T follicular helper cell (primary cell): ENCODE measurements at places on chromosomes 7 and 10.

DNA sequence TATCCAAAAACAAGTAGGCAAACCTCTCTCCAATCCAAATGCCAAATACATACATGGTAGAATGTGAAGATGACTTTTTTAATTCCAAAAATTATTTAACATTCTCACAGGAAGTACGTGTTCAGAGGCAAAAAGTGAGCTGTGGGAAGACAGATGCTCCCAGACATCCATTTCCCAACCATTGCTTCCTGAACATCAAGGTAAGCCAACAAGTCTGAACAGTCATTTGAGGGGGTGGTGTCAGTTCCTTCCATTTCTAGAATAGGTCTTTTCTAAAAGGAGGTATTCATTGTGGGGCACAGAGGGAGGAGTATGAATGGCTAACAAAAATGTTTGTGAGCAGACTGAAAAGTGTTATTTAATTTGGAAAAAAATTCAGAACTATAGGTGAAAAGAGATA lies 49.1 kb downstream of the OSBPL3 start:
- DNase-seq, result no peak

DNA sequence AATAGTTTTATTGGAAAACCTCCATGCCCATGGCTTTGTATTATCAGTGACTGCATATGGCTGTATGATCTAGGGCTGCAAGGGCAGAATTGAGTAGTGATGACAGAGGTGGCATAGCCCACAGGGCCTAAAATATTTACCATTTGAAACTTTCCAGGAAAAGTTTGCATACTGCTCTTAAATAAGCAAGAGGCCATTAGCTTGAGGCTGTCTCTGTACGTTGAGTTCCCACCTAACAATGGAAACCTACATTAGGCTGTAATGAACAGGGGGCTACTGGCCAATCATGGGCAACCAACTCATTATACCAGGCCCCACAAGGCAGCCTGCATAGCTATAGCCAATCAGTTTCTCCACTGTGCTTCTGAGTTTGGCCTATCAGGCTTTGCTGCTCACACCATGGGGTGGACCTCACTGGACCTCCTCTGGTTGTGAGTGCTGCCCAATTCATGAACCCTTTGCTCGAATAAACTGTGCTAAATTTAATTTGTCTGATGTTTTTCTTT lies 673 bp upstream of the ST8SIA6 start:
- DNase-seq, result no peak

- no peak for DNase-seq
These were observed 92.0 kb downstream of the CTBP2 start for GRCh38 chr10:125068406-125068805.

GRCh38 chr7:4738711-4739527 lies 36.5 kb upstream of the AP5Z1 start:
- no peak for DNase-seq

DNA sequence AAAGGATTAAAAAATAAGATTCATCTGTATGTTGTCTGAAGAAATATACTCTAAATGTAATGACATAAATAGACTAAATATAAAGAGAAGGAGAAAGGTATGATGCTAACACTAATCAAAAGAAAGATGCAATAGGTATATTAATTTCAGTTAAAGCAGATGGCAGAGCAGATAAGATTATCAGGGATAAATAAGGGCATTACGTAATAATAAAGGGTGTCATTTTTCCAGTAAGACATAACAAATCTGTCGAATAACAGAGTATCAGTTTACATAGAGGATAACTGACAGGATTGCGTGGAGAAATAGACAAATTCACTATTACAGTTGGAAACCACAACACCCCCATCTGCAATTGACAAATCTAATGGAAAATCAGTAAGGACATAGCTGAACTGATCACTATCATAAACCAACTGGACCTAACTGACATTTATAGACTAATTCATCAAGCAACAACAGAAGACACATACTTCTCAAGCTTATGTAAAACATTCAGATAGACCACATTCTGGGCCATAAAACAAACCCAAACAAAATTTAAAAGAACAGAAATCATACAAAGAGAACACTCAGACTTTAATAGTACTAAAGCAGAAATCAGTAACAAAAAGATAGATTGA lies 384.1 kb upstream of the COBL start:
- no peak for DNase-seq

DNA sequence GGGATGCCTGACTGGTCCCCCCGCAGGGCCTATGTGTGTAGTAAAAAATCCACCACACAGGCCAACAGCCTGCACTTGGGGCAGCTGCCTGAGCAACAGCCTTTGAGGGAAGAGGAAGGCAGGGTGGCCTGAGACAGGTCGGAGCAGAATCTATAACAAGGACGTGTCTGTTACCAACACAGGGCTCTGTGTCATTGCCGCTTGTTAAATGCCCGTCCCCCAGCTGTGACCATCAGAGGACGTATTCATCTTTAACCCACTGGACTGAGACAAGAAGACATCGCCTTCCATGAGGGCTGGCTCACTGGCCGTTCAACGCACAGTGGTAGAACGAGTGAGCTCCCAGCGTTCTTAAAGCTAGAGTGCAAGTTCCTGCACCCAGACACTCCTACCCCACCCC lies 7.8 kb downstream of the PDIA4 start:
- DNase-seq, result no peak

- DNase-seq, result no peak
These were observed 234.0 kb downstream of the SNX13 start for GRCh38 chr7:17706275-17706674.

DNA sequence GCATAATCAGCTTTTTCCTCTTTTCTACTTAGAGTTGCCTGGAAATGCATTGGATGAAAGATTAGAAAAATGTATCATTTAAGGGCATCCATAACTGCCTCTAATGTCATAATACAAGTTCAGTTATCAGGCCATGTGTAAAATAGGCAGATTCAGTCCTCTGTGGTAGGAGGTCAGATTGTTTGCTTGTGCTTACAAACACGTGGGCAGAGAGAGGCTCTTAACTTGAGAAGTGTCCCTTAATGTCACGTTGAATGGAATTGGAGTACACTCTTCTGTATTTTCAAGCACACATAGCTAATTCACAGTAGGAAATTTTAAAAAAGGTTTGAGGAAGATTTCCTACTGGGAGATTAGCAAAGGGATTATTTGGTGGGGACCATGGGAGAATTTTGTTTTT lies 359.8 kb upstream of the MTPN start:
- DNase-seq, result no peak

DNA sequence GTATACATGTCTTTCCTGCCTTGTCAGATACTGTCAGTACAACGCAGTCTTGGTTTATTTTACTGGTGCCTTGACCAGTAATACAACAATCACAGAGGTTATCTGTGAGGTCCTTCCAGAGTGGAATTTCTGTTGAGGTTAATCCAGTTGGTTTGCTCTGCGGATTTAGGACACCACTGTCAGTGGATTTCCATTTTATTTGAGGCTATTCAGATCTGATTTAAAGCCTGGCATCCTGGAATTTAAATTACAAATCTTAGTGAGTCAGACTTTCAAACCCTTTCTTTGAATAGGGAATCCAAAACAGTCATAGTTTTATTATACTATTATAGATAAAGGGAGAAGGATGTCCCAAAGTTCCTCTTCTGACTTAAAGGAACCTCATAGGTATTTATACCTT lies 40.5 kb downstream of the ANLN start:
- no peak for DNase-seq

DNA sequence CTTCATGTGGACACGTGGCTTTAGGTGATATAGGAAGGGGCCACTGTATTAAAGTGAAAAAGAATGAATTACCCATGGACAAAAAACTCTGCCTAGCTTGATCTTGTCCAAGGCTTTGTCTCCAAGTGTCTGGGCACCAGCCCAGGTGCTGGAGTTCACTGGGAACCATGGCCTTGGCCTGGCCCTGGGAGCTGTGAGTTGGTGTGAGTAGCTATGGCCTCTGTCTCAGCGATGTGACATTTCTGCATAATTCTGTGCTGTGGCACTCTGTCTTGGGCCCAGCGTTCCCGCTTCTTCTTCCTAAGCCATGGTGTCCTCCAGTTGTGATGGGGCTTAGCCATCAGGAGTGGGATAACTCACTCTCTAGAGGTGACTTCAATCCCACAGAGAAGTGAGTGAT lies 119.0 kb upstream of the PPP2R2D start:
- no peak for DNase-seq

DNA sequence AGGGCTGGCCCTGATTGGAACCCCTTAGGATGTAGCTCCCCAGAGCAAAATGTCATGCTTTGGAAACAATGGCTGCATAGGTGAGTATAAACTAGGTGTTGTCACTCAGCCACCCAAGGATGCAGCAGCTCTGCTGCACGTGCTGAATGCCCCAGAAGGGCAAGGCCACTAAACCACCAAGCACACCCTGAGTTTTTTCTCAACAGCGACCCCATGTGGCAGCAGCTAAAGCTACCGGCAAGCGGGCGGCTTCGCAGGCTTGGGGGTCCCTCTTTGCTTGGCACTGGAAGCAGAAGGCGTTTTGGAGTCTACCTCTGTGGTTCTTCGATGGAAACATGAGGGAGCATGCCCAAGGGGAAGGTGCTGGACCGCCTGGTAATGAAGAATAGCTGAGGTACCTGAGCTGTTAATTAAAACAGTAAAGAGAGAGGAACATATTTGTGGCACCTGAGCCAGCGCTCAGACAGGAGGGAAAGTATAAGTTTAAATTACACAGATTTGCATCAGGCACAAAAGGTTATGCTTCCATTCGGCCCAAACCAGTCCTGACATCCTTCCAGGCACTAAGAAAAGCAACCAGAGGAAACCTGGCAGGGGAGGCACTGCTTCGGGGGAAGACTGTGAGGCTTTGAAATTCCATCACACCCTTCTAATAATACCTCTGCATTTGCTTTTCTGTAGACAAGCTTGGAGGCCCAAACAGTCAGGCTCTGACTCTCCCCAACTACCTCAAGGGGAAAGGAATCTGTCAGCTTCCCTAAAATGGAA lies 152.1 kb downstream of the GFRA1 start:
- no peak for DNase-seq

DNA sequence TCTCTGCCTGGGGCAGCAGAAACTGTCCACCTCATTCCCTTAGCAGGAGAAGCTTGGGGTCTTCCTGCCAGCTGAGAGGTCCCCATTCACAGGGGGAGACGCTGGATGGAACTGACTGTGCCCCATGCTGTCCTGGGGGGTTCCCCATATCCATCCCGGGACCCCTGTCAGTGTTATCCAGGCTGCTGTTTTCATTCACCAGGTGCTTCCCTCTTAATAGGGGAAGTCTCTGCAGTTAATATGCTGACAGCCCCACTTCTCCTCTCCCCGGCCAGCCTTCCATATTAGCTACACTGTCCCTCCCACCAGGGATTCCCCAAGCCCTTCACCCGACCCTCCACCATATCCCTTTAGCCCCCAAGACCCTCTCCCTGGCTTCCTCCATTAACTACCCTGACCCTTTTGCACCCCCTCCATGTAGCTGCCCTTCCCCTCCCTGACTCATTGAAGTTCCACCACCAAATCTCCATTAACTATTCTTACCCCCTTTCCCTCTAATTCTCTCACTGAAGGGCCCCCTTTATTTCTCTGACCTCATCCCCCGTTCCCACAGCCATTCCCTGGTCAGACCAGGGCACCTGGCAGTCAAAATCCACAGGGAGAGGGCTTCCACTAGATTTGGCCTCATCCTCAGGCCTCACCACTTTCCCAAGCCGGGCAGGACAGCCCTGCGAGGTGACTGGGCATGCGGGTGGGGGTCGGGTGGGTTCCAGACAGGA lies 92.0 kb upstream of the PAX2 start:
- no peak for DNase-seq

DNA sequence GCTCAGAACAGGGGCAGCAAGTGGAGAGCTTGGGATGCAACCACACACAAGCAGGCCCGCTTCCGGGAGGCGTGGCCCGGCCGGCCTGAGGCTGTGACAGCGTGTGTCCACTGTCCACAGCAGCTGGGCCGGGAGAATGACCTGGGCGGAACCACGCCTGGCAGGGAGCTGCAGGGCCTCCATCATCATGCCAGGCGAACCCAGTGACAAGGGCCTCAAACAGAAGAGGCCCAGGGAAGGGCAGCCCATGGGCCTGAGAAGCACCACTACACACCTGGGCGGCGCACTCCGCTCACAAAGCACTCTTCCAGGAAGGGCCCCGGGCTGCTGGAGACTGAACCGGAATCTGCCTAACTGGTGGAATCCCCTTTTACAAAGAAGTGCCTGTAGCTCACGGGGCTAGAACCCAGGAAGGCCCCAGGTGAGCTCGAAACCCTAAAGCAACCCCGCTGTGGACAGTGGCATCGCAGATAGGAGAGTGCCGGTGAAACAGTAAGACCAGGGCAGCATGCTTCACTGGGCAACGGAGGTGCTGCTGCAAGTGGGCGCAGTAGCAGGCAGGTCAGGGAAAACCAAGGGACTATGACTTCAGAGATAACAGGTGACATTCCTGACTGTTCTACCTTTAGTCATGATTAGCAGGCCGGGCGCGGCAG lies 66.0 kb downstream of the MAD1L1 start:
- DNase-seq, result no peak

GRCh38 chr7:90474284-90475210 lies 5.1 kb downstream of the PTTG1IP2 start:
- DNase-seq, result no peak

DNA sequence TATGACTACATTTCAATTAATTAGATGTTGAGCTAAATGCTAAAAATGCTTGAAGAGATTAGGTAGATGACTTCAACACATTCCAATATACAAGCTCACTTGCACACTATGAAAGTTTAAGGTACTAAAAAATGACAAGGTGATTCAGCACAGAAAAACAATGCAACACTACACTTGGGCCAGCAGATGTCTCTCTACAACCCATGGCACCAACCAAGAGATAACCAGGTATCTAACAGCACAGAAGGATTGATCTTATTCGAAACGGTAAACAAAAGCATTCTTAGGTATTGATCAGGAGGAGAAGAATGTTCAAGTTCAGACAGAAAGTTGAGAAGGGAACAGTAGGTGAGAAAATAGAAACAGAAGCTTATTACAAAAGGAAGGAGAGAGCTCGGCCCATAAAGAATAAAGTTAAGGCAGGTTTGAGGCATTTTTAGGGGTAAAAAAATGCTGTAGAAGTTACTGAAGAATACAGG lies 248.2 kb upstream of the KLF14 start:
- no peak for DNase-seq

DNA sequence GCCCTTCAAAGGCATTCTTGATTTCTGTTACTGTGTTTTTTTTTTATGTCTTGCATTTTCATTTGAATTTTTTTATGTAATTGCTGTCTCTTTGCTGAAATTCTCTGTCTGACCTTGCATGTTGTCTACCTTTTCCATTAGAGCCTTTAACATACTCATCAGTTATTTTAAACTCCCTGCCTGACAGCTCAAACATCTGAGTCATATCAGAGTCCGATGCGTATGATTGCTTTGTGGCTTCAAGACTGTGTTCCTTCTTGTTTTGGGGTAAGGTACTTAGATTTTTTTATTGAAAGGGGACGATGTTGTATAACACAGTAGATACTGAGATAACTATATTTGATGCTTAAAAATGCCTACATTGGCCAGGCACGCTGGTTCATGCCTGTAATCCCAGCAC lies 9.7 kb upstream of the TARP start:
- DNase-seq, result no peak

DNA sequence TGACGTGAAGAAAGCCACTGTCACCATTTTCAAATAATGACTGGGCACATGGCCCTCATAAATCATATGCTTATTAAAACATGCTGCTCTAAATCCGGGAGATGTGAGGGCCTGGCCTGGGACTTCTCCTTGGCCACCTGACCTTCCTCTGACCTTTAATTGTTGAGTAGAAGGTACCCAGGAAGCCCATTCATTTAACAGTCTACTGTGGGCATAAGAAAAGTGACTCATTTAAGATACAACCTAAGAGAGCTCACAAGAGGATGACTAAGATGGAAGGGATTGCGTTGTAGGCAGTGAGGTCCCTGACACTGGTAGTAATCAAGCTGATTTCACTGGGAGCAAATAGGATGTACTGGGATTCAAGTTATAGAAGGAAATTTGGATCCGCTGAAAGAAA lies 203.4 kb upstream of the GPR26 start:
- DNase-seq, result no peak
